ENCODE measurements at places on chromosomes 4 and X. TPM values are rescaled to one million over a fixed set of nuclear protein-coding genes. Genes with fewer than 3 reads are reported as not detected.

Gene ABCG2
- polyA plus RNA-seq: 0.69 TPM

Gene DDIT4L
- not detected for polyA plus RNA-seq

Gene TCEAL6
- polyA plus RNA-seq: not detected

Gene POF1B
- polyA plus RNA-seq: not detected

Gene DNAAF6
- polyA plus RNA-seq: not detected

Gene TBC1D8B
- not detected for polyA plus RNA-seq

Gene GLRA3
- not detected for polyA plus RNA-seq

Gene LRCH2
- polyA plus RNA-seq: not detected

Gene CT45A1
- not detected for polyA plus RNA-seq

Gene RNF128
- not detected for polyA plus RNA-seq

Gene CT45A2
- polyA plus RNA-seq: not detected
